ENCODE measurements at places on chromosomes 13 and 19.
A peak's percentile ranks its signal among the peaks of the same experiment; 100 is the strongest.

GRCh38 chr13:111175935-111176334 lies 60.8 kb downstream of the ARHGEF7 start:
- DNase-seq: no peak

DNA sequence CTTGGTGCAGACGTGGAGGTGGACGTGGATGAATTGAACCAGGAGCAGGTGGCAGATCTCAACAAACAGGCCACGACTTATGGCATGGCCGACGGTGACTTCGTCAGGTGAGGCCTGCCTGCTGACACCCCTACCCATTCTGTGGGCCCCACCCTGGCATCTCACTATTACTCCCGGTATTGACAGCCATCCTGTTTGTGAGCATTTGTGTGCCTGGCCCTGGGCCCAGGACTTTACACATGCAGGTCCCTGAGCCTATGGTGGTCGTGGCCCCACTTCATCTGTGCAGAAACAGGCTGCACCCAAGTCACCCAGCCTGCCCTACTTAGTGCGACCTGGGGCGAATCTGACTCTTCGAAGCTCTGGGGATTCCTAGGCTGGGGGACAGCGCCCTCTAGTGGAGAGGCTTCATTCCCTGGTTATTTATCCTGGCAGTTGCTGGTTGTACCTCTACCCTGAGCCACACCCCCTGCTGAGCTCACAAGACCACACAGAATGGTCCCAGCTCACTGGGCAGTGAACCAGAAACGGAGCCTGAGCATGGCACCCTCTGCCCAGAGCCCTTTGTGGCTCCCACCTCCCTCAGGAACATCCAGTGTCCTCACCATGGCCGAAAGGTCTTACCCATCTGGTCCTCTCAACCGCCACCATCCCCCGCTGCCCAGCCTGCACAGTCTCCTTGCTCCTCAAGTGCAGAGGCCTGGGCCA lies 16.9 kb downstream of the ZNF296 start:
- DNase-seq: peak; percentile 84

GRCh38 chr13:110593430-110594130 lies 21.8 kb upstream of the NAXD start:
- no peak for DNase-seq

GRCh38 chr13:103638706-103639105 lies 572.5 kb upstream of the SLC10A2 start:
- no peak for DNase-seq

- no peak for DNase-seq
These were observed 9.7 kb downstream of the LPAR6 start for GRCh38 chr13:48403151-48403631.

DNA sequence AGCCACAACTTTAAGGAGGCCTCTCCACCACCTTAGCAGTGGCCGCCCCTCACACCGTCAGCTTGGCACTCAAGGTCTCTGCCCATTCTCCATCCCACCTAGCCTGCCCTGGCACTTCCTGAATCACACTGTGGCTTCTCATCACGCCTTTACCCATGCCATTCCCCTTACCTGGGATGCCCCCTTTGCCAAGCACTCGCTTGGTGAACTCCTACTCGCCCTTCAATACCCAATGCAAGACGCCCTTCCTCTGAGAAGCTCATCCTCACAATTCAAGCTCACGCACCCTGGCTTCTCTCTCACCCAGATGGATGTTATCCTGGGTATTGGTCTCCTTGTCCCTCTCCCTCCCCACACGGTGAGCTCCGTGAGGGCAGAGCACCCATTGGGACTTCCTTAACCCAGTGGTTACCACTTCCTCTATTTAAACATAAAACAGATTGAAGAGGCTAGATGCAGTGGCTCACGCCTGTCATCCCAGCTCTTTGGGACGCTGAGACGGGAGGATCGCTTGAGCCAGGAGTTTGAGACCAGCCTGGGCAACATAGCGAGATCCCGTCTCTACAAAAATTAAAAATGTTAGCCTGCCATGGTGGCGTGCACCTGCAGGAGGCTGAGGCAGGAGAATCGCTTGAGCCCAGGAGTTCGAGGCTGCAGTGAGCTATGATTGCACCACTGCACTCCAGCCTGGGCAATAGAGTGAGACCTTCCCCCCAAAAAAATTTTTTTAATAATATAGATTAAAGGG lies 12.6 kb upstream of the SHD start:
- no peak for DNase-seq

DNA sequence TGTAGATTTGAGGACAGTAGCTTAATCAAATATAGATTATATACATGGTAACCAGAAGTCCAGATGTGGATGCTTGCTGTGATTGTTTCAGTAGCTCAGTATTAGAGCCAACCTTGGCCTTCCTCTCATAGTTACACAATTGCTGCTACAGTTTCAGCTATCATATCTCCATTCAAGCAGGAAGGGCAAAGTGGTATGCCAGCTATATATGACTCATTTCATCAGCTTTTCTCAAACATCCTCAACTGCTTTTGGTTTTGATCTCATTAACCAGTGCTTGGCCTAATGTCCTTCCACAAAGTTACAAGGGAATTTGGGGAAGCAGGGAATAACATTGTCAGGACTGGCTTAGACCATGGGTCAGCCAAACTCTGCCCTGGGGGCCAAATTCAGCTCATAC lies 73.0 kb upstream of the MAB21L1 start:
- no peak for DNase-seq
